Suppressor macrophage treated with lipopolysaccharide for 4 hours (primary cell): ENCODE measurements at places on chromosomes 6 and 20.

DNA sequence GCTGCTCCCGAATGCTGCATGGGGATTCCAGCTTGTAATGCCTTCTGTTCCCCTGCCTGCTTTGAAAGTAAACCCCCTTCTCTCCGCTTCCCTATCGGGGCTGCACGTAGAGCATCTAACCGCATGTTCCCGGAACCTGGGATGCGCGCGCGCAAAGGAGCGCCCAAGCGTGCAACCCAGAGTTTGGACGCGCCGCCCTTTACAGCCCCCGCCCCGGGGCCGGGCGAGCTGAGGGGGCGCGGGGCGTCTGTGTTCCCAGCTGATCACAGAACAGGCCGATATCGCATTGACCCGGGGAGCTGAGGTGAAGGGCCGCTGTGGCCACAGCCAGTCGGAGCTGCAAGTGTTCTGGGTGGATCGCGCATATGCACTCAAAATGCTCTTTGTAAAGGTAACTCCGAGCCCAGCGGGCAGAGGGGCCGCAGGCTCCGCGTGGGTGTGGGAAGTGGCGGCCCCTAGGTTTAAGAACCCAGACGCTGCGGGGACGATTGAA, 1.4 kb downstream of the LAMP5 start:
- DNase-seq: peak; percentile 30

GRCh38 chr6:65117817-65118409, 589.1 kb downstream of the EYS start:
- DNase-seq: no peak

GRCh38 chr20:7980332-7981046, 39.1 kb downstream of the TMX4 start:
- DNase-seq: peak; percentile 13

DNA sequence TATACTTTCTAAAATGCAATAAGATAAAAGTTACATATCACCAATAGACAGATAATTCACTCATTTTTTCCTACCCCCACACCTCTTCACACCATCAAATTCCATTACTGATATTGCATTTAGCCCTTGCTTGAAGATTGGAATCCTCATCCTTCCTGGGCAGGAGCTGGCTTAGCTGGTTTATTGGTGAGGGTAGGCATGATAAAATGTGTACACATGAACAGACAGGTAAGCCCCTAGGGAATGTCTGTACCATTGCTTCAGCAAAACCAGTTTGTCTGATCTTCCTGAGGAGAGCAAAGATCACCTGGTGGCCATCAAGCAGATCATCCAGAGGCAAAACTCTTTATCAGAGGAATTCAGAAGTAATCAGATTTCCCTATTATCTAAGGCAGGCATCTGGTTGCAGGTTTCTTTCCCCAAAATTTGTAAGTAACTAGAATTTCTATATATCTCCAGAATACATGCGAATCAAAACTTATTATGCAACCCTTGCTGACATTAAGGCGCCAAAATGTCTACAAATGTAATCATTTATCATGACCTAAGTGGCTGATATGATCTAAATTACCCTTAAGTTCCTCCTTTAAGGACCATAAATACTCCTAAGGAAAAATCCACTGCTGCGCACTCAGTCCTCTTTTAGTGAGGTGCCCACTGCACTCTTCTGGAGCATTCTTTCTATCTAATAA, 6.6 kb upstream of the FABP7 start:
- DNase-seq: no peak

DNA sequence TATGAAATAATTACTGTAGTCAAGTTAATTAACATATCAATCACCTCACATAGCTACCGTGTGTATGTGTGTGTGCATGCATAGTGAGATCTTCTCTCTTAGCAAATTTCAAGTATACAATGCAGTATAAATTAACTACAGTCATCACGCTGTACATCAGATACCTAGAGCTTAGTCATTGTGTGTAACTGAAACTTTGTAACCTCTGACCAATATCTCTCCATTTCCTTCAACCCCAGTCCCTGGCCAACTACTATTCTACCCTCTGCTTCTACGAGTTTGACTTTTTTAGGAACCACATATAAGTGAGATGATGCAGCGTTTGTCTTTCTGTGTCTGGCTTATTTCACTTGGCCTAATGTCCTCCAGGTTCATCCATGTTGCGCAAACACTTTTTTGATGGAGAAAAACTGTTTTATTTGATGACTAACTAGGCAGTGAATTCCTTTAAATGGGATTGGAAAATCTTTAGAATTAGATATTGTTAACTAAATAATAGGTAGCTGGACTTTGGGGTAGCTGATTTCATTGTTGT, 459.5 kb downstream of the DHX35 start:
- DNase-seq: no peak

DNA sequence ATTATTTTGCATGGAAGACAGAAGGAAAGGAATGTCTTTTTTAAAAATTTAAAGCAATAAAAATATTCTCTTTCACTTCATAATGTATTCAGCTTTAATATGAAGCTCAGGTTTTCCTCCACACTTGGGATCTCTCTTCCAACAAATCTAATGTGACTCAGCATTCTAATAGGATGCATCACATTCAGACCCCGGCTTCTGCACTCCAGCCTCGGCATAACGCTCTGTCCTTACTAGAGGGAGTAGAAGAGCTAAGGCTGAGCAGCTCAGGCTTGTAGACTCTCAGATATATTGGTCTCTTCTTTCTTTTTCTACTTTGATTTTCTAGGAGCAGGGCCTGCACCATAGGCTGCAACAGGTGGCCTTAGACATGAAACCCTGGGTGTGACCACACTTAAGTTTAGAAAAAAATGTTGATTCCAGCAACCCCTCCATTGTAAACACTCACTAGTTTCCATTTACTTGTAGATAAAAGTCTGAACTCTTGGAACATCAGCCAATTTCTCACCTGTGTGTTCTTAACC, 161.7 kb downstream of the PAK5 start:
- no peak for DNase-seq

DNA sequence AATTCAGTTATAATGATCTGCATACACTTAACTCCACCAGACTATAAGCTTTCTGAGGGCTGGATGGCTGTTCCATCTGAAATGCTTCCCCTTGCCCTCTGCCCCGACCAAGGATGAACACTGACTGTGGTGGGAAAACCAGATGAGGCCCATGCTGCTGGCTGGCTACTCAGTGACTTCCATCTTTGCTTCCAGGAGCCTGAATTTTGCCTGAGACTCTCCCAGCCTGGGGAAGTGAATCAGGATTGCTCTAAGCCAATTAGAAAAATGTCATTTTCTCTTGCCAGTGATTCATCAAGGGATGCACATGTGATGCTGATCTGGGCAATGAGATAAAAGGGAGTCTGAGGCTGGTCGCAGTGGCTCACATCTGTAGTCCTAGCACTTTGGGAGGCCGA, 1.7 kb upstream of the TOMM34 start:
- DNase-seq: no peak

DNA sequence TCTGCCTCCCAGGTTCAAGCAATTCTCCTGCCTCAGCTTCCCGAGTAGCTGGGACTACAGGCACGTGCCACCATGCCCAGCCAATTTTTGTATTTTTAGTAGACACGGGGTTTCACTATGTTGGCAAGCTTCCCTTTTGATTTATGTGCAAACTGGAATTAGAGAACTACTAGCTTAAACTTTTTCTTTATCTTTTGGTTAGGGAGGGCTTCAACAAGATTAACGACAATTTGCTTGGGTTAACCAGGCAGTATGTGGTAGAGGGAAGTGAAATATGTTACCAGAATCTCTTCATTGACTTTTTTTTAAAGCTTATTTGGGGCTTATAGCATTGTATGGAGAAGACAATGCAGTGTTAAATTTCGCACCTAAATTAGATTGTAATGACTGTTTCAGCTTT, 9.0 kb downstream of the MYO6 start:
- no peak for DNase-seq

DNA sequence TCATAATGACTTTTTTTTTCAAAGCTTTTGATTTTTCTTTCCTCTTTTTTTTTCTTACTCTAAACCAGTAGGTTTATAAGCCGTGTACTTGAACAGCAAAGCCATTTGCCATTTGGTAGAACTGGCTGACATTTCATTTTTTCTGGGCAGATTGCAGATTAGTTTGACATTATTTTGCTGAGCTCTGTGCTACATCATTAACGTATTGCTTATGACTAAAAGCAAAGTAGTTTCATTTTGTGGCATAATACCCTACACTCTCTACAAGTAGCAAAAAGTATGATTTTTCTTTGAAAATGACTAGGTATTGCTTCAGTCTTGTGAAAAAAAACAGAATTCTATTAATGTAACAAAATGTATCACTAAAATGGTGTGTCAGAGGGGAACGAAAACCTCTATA, 141.3 kb downstream of the GRIK2 start:
- no peak for DNase-seq

- DNase-seq: no peak
These were observed 1.2 kb downstream of the LAMA5 start for GRCh38 chr20:62365814-62366369.

- no peak for DNase-seq
These were observed 71.3 kb upstream of the SOX4 start for GRCh38 chr6:21522143-21522747.

GRCh38 chr6:15595461-15596173, 67.2 kb downstream of the DTNBP1 start:
- DNase-seq: peak; percentile 81

- no peak for DNase-seq
These were observed 52.6 kb upstream of the SYNJ2 start for GRCh38 chr6:157929076-157929475.

DNA sequence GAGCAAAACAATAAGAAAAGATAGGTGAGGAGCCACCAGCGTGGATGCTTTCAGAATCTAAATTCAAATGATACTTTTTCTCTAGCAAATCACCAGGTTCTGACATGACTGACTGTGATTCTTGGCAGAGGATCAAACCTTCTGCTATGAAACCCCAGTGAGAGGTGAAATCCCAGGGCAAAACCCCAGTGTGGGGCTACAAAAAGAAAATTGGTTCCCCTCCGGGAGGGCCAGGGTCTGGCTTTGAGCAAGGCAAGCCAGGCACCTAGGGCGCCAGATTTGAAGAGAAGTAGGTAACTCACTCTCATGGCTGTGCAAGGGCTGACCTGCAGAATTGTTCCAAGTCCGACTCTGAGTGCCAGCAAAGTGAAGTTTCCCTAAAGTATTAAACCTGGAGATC, 20.2 kb upstream of the RALGAPA2 start:
- no peak for DNase-seq

- no peak for DNase-seq
These were observed 79.8 kb upstream of the KCNK16 start for GRCh38 chr6:39402239-39402751.

GRCh38 chr6:25717866-25718740, 36.4 kb upstream of the SLC17A4 start:
- peak; percentile 44 for DNase-seq

GRCh38 chr6:1470040-1470439, 80.7 kb downstream of the FOXF2 start:
- no peak for DNase-seq

DNA sequence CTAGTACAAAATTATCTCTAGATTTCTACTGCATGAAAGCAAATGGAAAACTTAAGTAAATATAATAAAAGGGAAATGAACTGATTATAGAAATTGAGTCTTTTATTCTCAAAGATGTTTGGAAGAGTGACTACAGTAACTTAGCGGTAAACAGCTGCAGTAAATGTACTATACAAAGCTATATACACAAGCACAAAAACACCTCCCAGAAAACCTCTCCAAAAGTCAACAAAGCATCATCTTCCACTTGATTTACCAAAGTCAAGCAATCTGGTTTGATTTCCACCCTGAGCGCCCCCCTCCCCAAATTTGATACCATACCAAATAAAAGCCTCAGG, 142.1 kb upstream of the SHLD1 start:
- no peak for DNase-seq

DNA sequence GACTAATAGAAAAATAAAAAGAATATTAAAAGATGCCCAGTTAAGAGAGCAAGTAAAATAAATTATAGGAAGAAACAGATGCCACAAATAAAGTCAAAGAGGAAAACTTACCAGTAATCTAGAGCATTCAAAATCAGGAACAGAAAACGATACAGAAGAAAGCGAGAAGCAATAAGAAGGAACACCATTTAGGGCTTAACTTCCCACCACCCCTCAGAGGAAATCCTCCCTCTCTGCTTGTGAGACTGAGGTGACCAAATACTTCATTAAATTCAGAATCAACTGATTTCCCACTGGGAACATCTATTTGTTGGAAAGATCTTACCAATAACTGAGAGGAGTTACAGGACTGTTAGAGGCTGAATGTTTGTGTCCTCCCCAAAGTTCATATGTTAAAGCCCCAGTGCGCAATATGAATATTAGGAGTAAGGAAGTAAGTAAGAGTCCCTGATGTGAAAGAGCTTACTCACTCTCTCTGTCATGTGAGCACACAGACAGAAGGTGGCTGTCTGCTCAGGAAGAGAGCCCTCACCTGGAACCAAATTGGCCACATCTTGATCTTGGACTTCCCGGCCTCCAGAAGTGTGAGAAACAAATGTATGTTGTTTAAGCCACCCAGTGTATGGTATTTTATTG, 19.5 kb downstream of the KATNA1 start:
- DNase-seq: peak; percentile 70

DNA sequence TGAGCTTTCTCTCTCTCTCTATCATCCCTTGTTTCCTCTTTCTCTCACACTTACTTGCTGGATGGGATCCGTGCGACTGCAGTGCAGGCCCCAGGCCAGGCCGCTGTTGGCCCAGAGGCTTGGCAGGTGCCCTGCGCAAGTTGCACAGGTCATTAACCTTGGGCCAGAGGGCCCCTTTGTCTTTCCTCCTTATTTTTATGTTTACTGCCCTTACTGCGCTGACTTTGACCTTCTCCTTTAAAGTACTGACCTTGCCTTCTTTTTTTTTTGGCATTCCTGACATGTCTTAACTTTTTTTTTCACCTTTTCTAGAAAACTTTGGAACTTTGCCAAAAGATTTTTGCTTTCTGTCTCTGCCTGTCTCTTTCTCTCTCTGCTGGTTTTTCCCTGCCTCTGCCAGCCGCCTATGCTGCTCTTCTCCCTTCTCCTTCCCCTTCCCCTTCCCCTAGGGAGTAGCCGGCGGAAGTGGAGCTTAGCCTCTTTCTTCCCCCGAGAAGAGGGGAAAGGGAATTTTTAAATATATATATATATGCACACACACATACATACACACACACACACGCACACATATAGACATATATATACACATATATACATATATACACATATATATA, 59.6 kb upstream of the CDH4 start:
- DNase-seq: no peak

- DNase-seq: no peak
These were observed 238.7 kb upstream of the THEMIS start for GRCh38 chr6:128139519-128139918.

GRCh38 chr6:12947151-12947871, 230.7 kb downstream of the PHACTR1 start:
- DNase-seq: peak; percentile 56

DNA sequence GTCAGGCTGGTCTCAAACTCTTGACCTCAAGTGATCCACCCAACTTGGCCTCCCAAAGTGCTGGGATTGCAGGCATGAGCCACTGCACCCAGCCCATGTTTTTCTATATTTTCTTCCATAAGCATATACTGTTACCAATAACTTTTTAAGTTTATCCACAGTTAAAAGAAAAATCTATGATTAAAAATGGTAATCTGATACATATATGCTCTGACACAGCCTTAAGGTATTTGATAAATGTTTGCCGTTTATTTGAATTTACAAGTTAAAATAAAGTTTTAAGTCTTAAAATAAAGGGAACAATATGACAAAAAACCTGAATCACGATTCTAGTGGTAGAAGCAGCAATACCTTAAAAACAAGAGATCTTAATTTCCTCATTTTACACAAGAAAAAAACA, 5.2 kb downstream of the STK38 start:
- DNase-seq: no peak
